Liver (tissue), 10 donors: ENCODE measurements at places on chromosomes 4 and X. TPM values are rescaled to one million over a fixed set of nuclear protein-coding genes. Genes with fewer than 3 reads are reported as not detected.

- no peak overlapping the region for H3K4me3 ChIP-seq
- H3K4me1 ChIP-seq, result no peaks in the 10 kb centered on the region
- H3K27me3 ChIP-seq, result no peaks in the 10 kb centered on the region
- peaks cover 3% of the 10 kb centered on the region for H3K36me3 ChIP-seq
- no peak overlapping the region for H3K27ac ChIP-seq
- DNase-seq, result no peak
Observed at GRCh38 chr4:845836-846251, 19.9 kb upstream of the CPLX1 start.

DNA sequence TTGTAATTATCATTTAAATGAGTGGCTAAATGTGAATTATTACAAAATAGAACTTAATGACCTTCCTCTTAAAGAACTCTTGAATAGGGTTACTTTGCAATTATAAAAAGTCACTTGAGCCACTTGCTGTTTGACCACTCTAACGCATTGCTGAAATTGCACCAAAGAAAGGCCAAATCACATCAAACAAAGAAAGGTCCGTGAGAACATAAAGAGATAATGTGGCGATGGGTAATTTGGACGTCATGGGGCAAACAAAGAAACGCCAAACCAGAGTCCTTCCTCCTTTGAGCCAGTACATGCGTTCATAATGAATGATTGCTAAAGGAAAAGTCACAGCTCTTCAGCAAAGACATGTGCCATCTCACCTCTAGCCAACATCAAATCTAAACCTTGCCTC, 229.8 kb upstream of the STS start:
- H3K4me1 ChIP-seq, result no peaks in the 10 kb centered on the region
- no peak overlapping the region for H3K4me3 ChIP-seq
- no peaks in the 10 kb centered on the region for H3K27me3 ChIP-seq

GRCh38 chr4:40043786-40044185, 12.9 kb upstream of the N4BP2 start:
- no peak overlapping the region for H3K4me3 ChIP-seq
- peaks cover 3% of the 10 kb centered on the region for H3K36me3 ChIP-seq
- DNase-seq, result no peak
- peaks cover 6% of the 10 kb centered on the region for H3K4me1 ChIP-seq

GRCh38 chr4:41339812-41340809, 83.4 kb downstream of the UCHL1 start:
- no peak overlapping the region for H3K27ac ChIP-seq
- no peaks in the 10 kb centered on the region for H3K27me3 ChIP-seq
- H3K4me3 ChIP-seq, result no peak overlapping the region
- no peaks in the 10 kb centered on the region for H3K36me3 ChIP-seq
- H3K4me1 ChIP-seq, result no peaks in the 10 kb centered on the region

DNA sequence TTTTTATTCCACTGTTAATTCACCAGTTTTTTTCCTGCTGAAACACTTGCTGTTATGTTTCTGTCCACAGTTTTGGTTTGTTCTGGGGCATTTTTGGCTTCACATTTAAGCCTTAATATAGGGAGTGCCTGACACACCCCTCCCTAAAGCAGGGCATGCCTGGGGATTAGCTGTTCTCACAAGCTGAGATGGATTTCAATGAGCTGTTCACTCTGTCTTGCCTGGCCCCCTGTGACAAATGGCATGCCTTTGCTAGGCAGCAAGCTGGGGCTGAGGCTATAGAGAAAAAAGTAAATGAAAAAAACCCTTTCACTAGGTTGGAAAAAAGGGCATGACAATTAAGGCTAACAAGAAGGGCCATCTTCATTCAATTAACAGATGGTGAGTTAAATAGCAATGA, 22.4 kb downstream of the LPAR4 start:
- no peak for DNase-seq
- no peak overlapping the region for H3K4me3 ChIP-seq
- H3K27ac ChIP-seq, result no peak overlapping the region
- H3K4me1 ChIP-seq, result no peaks in the 10 kb centered on the region
- H3K36me3 ChIP-seq, result no peaks in the 10 kb centered on the region

GRCh38 chr4:47213971-47214370, 182.6 kb downstream of the GABRB1 start:
- H3K4me1 ChIP-seq, result no peaks in the 10 kb centered on the region
- no peaks in the 10 kb centered on the region for H3K27me3 ChIP-seq
- no peaks in the 10 kb centered on the region for H3K36me3 ChIP-seq
- no peak overlapping the region for H3K4me3 ChIP-seq

DNA sequence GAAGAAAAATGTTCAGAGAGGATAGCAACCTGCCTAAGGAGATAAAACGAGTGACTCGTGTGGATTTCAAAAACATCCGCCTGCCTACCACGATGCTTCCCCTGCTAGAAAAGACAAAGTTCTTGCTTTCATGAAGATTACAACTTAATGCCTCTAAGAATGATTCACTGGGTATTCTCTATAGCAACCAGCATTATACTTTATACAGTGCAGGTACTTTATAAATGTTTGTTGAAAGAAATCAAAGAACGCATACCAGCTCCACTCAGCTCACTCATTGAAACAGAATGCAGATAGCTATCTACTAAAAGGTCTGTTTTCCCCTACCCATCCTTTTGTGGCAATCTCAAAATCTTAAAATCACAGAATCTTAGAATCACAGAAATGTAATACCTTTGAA, 33.7 kb downstream of the GASK1B start:
- DNase-seq, result no peak
- H3K4me1 ChIP-seq, result no peaks in the 10 kb centered on the region
- H3K27me3 ChIP-seq, result no peaks in the 10 kb centered on the region
- H3K27ac ChIP-seq, result no peak overlapping the region

DNA sequence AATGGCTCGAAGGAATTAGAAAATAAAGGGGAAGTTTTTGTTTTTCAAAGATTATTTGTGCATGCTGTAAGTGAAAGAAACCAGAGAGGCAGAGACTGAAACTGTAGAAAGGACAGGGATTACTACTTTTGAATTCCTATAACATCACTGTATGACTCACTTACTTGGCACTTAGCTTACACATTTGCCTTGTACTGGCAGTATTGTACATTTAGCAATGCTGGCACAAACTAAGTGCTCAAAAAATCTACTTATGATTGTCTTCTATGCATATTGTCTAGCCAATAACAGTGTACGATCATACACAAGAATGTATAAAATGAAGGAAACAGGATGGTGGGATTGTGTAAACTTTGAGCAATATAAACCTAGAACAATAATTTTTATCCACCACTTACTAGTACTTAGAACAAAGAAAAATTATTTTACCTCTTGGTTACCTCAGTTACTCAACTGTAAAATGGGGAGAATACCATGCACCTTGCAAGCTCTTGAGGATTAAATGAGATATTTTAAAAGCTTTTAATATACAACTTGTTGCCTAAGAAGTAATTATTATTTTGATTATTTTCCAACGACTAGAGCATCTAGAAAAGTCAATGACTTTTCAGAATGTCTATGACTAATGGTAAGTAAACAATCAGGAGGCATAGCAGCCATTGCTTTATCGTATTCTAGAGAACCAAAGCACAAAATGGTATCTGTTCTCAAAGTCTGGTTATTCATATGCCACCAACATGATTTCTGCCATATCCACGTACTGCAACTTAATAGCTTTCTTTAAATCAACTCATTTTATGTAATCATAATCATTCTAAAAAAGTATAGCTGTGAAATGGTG, 4.7 kb downstream of the FAM120C start:
- no peak overlapping the region for H3K4me3 ChIP-seq
- no peaks in the 10 kb centered on the region for H3K36me3 ChIP-seq
- H3K27me3 ChIP-seq, result no peaks in the 10 kb centered on the region

DNA sequence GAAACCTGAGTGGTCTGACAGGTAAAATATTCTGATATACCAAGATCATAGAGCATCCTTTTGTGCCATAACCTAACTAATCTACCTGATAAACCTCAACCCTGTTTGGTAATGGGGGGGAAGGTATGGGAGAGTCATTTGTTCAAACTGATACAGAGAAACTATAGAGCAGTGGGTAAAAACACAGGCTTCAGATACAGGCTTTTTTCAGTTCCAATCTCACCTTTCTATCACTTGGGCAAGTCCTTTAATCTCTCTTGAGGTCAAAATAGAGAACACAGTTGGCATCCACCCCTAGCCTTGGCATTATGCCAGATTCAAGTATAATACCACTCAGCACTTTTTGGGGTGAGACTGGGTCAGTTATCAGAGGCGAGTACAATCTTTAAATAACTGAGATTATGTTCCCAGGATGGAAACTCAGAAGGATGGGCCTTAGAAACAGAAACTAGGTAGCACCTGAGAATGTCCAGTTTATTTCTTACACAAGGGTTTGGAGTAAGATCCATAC, 880 bp upstream of the ETDC start:
- no peak overlapping the region for H3K27ac ChIP-seq
- no peaks in the 10 kb centered on the region for H3K27me3 ChIP-seq
- H3K4me1 ChIP-seq, result no peaks in the 10 kb centered on the region
- H3K36me3 ChIP-seq, result no peaks in the 10 kb centered on the region
- H3K4me3 ChIP-seq, result no peak overlapping the region
- no peak for DNase-seq

DNA sequence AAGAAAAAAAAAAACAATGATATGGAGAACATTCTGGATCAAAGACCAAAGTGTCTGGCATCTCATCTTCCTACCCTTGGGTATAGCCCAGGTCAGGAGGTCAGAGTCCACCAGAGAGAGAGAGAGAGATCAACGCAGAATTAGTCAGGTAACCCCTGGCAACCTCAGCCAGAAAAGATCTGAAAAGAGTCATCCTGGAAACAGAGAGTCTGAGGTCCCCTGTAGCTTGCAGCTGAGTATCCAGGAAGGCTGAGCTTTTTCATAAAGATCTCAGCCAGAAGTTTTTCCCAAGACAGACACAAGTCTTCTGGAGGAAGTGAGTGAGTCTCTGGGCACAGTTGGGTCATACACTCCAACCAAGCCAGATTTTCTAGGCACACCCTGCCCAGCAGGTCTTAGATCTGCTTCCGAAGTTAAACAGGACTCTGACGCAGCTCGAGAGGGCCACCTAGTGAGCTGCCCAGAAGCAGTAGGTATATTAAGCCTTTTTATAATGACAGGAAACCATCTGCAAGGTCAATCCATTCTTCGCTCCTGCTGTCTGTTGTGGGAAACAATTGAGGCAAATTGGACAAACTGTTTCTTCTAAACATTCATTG, 35.7 kb downstream of the ACE2 start:
- H3K4me1 ChIP-seq, result no peaks in the 10 kb centered on the region
- no peaks in the 10 kb centered on the region for H3K36me3 ChIP-seq
- peak; percentile 44 for DNase-seq
- no peak overlapping the region for H3K27ac ChIP-seq

DNA sequence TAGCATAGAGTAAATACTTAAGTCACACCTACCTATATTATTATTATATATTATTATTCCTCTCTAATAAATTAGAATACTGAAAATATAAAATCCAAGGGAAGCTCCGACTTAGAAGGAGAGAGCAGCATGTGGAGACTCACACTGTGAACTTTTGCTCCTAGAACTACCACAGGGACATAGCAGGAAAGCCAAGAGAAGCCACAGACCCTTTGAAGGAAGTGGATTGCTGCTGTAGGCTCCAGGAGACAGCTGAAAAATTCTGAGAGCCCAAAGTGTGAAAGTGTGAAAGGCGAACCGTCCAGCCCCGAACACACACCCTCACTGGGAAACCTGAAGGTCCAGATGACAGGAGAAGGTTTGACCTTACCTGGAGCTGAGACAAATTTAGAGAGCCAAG, 177.0 kb downstream of the FAM13A start:
- no peak overlapping the region for H3K27ac ChIP-seq
- no peaks in the 10 kb centered on the region for H3K27me3 ChIP-seq
- H3K36me3 ChIP-seq, result no peaks in the 10 kb centered on the region
- H3K4me1 ChIP-seq, result no peaks in the 10 kb centered on the region

GRCh38 chr4:169621731-169622492, 1.5 kb downstream of the CLCN3 start:
- H3K36me3 ChIP-seq, result no peaks in the 10 kb centered on the region
- peaks cover 12% of the 10 kb centered on the region for H3K4me1 ChIP-seq
- peak overlapping the region; percentile 25 for H3K27ac ChIP-seq
- no peaks in the 10 kb centered on the region for H3K27me3 ChIP-seq

DNA sequence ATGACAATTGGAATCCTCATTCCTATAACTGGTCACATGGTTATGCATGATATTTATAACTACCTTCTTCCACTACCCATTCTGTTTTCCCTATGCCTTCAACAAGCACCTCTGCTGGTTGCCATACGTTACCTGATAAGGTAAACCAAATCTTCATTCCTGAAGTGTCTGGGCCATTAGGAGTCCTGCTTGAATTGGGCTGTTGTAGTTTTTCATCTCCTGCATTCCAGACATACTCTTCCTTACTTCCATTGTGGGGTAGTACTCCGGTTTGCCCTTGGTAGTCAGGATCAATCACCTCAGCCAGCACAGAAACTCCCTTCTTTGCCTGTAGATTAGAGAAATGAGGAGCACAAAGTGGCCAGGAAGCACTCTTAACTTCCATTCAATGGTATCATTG, 109.1 kb upstream of the LANCL3 start:
- no peaks in the 10 kb centered on the region for H3K36me3 ChIP-seq
- no peaks in the 10 kb centered on the region for H3K27me3 ChIP-seq
- no peak for DNase-seq

DNA sequence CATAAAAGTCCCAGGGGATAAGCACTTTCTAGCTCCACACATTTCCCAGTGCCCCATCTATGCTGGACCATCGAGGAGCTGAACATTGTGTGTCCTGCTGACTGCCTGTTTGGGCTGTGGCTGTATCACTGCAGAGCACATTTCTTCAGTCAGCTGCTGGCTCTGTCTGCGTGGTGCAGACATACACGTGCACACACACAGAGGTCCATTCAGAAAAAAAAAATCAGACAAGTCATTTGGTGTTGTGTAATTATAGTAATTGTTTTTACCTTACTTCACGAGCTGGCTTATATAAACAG, 1.1 kb upstream of the PDLIM3 start:
- no peak overlapping the region for H3K4me3 ChIP-seq
- DNase-seq, result no peak
- H3K27me3 ChIP-seq, result no peaks in the 10 kb centered on the region
- H3K36me3 ChIP-seq, result no peaks in the 10 kb centered on the region
- peaks cover 16% of the 10 kb centered on the region for H3K4me1 ChIP-seq

DNA sequence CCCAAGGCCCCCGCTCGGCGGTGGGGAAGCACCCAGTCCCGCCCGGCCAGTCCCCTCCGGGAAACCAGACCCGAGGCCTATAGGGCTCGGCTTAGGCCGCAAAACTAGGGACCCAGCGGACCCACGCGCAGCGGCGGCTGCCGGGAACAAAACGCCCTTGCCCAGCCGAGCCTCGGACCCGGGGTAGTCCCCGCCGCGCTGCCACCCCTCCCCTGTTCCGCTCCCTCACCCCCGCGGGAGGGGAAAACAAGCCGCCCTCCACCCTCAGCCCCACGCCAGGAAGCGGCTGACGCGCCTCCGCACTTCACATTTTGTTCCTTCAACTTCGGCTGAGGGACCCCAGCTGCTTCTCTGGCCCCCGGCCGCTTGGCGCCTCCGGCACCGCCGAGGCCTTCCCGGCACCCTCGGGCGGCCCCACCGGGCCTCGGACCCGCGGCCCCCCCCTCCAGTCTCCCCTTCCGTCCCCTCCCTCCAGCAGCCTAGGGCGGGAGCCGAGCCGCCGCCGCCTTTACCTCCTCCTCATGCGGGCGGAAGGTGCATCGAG, 694 bp downstream of the PDS5A start:
- peaks cover 3% of the 10 kb centered on the region for H3K36me3 ChIP-seq
- H3K27ac ChIP-seq, result peak overlapping the region; percentile 96
- peak; percentile 71 for DNase-seq
- peaks cover 27% of the 10 kb centered on the region for H3K4me1 ChIP-seq
- peak overlapping the region; percentile 96 for H3K4me3 ChIP-seq

- H3K4me1 ChIP-seq, result peaks cover 2% of the 10 kb centered on the region
- peaks cover 21% of the 10 kb centered on the region for H3K36me3 ChIP-seq
- no peaks in the 10 kb centered on the region for H3K27me3 ChIP-seq
- no peak overlapping the region for H3K4me3 ChIP-seq
- peak overlapping the region; percentile 73 for H3K27ac ChIP-seq
- DNase-seq, result no peak
Observed at GRCh38 chr4:118749347-118749988, 64.3 kb downstream of the METTL14 start.

VCX3B gene
- total RNA-seq, result 0.08 TPM

OTUD6A gene
- total RNA-seq, result not detected

CITED1 gene
- total RNA-seq, result not detected

CLGN gene
- total RNA-seq, result 8.2 TPM
